ENCODE measurements at places on chromosomes 12 and 14.

DNA sequence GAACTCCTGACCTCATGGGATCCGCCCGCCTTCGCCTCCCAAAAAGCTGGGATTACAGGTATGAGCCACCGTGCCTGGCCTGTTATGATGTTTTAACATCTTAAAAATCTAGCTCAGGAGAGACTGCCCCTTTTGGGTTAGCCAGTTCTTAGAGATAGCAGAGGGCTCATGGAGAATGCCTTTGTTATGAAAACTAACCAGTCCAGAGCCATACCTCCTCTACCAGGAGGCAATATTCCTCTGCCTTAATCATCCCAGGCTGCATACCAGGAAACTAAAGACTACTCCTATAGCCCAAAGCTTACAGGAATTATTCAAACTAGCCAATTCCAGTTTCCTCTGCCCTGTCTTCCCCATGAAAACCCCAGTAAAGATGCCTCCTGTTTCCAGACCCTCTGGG lies 96.0 kb upstream of the MDM1 start:
- no peak for DNase-seq

GRCh38 chr12:21300632-21301031 lies 34.1 kb downstream of the SLCO1A2 start:
- no peak for DNase-seq

DNA sequence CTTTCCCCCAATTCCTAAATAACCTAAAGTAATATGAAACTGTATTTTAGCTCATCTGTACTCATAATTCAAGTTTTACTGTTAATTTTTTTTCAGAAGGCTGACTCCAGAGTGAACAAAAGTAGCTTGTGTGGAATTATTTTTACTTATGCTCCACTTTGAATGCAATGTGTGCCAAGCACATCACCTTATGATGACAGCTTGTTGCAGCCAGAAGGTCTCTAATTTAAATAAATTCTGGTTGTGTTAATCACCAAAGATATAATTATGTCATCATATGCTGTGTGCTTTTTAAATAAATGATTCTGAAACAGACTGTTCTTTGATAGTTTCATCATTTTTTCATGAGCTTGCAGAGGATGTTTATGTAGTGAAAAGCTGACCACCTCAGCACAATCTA lies 283.1 kb downstream of the TMEM117 start:
- DNase-seq: no peak

- DNase-seq: no peak
Measured at GRCh38 chr12:2355198-2355597, 302.4 kb downstream of the CACNA1C start.

GRCh38 chr12:27545665-27546064 lies 21.7 kb downstream of the PPFIBP1 start:
- DNase-seq: no peak

All from activated T-helper 1 cell treated with Interleukin-2 at 50 U/mL for 16 hours (primary cell).